ENCODE measurements at places on chromosomes 1 and 21.

DNA sequence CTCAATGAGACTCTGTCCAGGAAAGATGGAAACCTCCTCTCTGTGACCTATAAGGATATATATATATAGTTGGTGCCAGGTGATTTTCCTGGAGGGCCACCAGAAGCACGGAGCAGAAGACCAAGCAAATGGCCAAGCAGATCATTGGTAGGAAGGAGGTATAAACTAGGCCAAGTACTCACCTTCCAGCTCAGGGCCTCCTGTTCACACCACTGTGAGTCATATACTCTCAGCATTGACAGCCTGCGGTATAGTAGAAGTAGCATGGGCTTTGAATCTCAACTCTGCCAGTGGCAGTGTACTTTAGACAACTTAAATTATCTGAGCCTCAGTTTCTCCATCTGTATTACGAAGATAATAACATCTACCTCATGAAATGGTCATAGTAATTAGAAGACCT, 15.4 kb downstream of the IL12RB2 start:
- no peak for DNase-seq

DNA sequence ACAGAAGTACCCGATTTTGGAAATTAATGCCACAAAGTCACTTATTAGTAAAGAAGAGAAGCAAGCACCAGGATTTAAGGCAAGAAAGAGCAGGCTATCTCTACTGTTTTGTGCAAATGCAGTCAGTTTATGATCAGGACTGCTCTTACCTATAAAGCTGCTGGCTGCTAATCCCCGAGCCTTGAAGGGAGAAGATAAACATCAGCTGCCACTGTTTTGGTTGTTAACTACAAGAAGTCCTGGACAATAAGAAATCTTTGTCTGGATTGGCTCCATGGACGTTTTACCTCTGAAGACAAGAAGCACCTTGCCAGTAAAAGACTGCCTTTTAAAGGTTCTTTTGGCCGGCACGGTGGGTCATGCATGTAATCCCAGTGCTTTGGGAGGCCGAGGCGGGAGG, 21.4 kb downstream of the FRRS1 start:
- no peak for DNase-seq

DNA sequence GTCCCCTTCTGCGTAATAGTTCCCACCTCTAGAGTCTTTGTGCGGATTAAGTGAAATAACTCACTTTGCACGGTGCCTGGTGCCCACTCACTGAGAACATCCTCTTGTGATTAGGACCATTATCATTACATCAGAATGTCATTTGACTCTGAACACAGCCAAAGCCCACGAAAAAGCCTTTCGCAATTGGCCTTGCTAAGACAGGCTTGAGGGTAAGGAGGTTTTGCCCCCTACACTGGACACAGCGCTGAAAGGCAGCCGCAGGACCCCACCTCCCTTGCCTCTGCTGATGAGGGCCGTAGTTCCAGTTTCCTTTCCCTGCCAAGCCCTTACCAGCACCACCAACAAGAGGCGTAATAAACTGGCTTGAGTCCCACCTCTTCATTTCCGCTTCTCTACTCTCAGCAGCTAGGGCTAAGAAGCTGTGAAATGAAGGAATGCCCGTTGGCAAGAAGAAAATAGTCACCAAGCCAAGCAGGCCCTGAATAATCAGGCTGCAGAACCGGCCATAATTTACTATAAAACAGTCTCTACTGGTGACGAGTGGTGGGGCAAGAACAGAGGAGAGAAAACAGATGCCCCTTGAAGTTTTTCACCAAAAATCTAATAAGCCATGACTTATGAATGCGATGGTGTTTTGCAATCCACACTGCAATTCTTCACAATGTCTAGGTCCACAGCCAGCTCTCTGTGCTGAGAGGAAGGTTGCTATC, 53.1 kb downstream of the SH3GLB1 start:
- DNase-seq: no peak

- no peak for DNase-seq
These were observed 6.7 kb upstream of the PADI6 start for GRCh38 chr1:17365293-17365692.

- DNase-seq: no peak
These were observed 306.9 kb downstream of the LRRC40 start for GRCh38 chr1:69898403-69898947.

GRCh38 chr1:238360474-238360873, 469.8 kb upstream of the ZP4 start:
- DNase-seq: no peak

DNA sequence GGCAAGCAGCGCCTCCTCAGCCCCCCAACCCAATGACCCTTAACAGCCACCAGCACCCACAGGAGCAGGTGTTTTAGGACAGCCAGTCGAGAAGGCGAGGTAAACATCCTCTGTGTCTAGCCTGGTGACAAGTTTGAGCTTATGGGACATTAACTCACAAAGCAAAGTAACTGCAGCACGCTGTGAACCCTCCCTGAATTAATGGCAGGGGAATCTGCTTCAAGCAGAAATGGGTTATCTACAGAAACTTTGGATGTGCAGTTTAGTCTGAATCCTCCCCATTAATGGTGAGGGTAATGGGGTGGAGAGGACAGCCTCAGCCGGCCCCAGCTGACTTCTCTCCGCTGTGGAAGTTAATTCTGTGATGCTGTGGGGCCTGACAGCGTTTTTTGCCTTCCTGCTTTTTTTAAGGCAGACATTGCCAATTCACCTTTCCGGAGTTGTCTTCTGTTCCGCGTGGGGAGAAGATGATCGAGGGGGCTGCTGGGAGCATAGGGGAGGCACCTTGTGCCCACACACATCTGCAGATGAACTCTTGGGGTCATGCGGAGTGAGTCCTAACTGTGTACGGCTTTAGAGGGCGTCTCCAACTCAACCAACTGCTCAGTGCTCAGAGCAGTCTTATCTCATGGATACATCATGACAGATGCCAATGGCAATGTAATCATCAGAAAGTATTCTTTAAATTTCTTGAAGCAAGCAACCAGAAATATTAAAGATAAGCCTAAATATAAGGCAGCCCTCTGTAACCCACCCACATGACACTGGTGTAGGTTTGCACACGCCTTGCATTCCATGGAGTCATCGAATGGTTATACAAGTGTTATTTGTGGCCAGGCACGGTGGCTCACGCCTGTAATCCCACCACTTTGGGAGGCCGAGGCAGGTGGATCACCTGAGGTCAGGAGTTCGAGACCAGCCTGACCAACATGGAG, 41.0 kb downstream of the POFUT2 start:
- DNase-seq: no peak

DNA sequence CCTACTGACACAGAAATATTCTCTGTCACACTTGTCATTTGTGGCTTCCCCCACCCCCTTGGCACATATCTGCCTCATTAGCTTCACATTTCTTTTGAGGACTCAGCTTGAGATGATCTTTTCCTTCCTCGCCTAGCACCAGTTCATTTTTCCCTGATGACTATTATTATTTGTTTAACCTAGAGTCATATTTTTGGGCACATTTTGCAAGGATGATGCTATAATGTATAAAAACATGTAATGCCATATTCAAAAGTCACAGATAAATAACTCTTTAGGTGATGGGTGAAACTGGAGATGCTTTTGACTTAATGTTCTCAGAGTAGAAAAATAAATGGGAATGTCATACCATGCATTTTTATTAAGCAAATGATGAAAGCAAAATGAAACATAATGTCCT, 202.7 kb downstream of the BACH1 start:
- no peak for DNase-seq

DNA sequence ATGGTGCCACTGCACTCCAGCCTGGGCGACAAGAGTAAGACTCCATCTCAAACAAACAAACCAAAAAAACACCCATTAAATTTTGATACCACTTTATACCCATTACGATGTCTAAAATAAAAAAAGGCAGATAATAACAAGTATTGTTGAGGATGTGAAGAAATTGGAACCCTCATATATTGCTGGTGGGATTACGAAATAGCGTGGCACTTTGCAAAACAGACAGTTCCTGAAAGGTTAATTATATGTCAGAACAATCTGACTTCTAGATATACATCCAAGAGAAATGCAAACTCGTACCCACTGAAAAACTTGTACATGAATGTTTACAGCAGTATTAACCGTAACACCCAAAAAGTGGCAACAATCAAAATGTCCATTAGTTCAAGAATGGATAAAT, 70.3 kb downstream of the USP24 start:
- DNase-seq: no peak

DNA sequence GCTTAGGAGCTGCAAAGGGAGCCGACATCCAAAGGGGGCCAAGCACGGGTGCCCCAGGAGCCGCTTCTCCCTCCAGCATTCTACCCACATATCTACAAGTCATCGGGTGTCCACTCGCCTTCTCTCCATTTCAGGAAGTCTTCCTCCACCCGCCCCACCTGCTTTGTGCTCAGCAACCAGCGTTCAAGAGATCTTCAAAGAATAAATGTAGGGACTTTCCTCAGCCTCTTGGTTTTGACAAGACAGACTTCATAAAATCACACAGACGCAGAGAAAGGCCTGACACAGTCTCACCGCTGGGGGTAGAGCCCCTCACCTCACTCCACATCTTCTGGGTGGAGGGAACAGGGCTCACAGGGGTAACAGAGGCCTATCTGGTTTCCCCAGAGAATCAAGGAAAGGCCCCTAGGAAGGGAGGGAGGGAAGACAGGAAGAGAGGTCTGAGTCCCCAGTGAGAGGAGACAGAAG, 49.5 kb downstream of the SSBP3 start:
- peak; percentile 50 for DNase-seq

GRCh38 chr1:1597275-1597930, 2.5 kb downstream of the FNDC10 start:
- DNase-seq: peak; percentile 29

GRCh38 chr1:239417221-239417620, 30.9 kb downstream of the CHRM3 start:
- no peak for DNase-seq

GRCh38 chr21:44836666-44837471, 19.0 kb upstream of the SUMO3 start:
- no peak for DNase-seq

DNA sequence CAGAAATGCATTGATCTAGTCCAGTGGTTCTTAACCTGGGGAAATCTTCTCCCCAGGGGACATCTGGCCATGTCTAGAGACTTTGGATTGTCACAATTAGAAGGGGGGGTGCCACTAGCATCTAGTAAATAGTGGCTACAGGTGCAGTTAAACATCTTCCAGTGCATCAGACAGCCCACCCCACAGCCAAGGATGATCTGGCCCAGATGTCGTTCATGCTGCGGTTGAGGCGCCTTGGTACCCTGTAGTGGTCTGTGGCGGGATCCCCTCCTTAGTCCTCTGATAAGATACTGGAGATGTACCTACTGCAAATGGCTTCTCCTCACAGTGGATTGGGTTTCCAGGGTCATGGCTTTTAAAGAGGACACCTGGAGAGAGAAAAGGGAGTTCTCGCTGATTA, 69.8 kb downstream of the PRDM2 start:
- DNase-seq: no peak

DNA sequence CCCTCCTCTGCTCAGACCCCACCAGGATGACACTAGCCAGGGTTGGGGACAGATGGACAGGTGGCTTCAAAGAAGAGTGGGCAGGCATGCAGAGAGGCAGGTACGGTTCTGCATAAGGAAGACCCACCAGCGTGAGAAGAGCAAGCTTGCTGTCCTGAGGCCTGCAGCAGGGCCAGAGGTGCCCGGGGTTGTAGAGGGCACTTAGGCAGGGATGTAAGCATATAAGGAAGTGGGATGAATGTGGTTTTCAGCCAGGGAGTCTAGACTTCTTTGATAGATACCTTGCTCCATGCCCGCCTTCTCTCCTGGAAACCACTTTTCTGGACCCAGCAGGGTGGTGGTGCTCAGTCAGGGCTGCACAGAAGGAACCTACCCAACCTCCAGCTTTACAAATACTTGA, 1.4 kb downstream of the TTC39A start:
- DNase-seq: no peak

DNA sequence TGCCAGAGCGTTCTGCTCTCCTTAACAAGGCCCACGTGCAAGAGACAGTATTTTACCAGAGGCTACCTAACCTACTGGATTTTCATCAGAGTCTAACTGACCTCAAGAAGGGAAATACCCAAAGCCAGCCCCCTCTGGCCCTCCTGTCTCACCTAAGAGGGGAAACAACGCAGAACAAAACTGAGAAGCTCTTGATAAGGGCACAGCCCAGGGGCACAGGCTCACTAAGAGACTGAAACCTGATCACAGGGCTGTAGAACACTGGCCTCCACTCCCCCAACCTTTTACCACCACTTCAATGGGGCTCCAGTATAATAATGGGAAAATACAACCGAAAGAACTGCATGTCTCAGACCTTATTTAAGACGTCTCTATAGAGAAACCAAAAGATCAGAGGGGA, 449.5 kb upstream of the CAMK1G start:
- DNase-seq: no peak

- DNase-seq: no peak
These were observed 21.1 kb upstream of the C1orf21 start for GRCh38 chr1:184365699-184366098.

DNA sequence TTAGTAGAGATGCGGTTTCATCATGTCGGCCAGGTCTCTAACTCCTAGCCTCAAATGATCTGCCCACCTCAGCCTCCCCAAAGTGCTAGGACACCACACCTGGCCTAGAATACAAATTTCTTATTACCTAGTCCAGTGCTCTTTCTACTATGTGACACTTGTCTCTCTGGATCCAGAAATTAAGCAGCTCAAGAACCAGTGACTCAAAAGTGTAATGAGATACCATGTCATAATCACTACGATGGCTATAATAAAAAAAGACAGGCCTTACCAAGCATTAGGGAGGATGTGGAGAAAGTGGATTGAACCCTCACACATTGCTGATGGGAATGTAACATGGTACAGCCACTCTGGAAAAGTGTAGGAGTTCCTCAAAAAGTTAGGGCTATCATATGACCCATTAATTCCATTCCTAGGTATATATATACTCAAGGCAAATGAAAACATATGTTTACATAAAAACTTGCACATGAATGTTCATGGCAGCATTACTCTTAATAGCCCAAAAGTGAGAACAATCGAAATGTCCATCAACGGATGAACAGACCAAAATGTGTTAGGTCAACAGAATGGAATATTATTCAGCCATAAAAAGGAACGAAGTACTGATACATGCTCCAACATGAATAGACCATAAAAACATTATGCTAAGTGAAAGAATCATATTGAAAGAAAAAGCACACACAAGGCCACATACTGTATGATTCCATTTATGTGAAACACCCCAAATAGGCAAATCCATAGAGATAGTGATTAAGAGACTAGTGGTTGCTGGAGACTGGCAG, 8.3 kb downstream of the TEX38 start:
- DNase-seq: no peak

DNA sequence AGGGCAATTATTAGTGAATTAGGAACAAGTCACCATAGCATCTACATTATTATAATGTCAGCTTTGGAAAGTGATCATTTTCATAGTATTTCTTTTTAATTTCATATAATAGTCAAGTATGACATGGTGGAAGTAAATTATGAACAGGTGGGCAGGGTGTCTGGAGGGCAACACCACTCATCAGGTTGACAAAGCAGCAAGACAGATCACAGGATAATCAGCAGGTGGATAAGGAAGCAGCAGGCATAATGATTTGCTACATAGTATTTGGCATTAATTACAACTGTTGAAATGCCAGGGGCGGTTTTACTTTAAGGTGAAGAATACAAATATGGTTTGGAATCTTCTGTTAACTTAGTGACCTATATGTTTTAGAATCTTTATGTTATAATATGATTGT, 1342.2 kb downstream of the PLA2G4A start:
- no peak for DNase-seq
